MCF 10A (cell line): ENCODE measurements at places on chromosomes 6 and 20.

GRCh38 chr6:30035784-30036183, 25.3 kb upstream of the POLR1H start:
- no peak for DNase-seq

DNA sequence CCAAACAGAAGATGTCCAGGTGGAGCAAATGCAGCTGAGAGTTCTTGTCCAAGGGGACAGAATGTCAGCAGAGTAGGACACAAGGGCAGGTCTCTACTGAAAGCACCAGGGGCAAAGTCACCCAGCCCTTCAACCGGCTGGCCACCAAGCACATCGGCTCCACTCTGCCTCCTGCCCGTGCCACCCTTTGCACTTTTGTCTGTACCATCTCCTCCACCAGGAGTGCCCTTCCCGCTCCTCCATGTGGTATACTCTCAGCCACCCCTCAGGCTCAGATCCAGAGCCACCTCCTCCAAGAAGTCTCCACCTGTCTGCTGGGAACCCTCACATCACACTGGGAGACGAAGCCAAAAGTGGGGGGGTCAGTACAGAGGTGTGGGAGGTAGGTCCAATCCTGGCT, 4.1 kb upstream of the HSPA12B start:
- no peak for DNase-seq

DNA sequence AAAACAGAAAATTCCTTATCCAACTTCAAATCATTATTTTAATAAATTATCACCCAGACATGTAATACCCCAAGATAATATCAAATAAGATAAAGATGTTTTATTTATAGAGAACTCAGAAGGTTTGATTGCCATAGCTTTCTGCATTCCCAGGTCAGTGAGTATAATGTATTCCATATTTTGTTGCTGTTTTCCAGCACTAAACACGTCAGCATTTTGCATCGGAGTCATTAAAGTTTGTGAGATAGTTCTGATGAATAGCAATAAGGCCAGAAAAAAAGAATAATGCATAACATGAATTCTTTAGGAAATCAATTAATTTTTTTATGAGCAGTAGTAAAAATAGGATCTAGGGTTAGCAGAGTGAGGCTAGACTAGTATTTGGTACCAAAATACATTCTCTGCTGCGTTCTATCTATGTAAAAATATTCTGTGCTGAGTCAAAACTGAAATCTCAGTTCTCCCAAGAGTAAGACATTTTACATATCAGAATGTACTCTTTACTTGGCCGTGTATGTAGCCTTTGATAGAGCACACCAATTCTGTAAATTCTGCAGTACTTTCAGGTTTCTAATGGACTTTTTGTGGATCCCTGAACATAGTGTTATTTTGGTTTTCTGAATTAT, 269.9 kb upstream of the AGPAT4 start:
- DNase-seq: no peak

DNA sequence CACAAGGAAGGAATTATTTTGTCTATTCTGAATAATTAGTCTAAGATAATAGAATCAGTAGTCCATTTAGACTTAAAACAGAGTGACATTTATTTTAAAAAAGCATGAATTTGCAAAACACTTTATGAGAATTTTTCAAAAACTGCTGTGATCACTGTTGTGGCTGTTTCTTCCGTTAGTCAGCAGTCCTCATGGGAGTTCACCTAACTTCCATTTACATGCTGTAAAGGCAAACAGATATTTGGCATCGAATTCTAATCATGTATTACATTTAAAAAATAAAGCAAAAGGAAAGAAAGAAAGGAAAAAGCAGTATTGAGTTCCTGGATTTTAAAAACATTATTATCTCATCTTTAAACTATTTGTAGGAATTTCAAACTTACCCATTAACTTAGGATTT, 111.8 kb downstream of the MTHFD1L start:
- DNase-seq: no peak

- no peak for DNase-seq
Measured at GRCh38 chr6:159132664-159133063, 36.5 kb upstream of the FNDC1 start.

DNA sequence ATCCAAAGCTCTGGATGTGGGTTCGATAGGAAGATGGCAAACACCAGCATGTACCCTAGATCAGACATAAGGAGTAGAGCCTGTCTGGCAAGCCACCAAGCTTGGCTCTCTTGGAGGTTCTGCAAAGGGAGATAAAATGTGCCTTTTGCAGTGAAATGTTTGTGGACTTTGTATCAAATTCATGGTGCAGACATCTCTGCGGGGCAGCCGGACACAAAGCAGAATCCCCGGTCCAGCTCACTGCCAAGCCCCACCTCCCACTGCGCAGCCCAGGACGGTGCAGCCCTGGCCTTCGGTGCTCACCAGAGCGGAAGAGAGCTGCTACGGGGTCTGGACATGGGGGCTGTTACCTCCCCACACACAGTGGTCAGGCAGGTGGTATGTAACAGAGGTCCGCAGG, 333.6 kb upstream of the JARID2 start:
- no peak for DNase-seq

DNA sequence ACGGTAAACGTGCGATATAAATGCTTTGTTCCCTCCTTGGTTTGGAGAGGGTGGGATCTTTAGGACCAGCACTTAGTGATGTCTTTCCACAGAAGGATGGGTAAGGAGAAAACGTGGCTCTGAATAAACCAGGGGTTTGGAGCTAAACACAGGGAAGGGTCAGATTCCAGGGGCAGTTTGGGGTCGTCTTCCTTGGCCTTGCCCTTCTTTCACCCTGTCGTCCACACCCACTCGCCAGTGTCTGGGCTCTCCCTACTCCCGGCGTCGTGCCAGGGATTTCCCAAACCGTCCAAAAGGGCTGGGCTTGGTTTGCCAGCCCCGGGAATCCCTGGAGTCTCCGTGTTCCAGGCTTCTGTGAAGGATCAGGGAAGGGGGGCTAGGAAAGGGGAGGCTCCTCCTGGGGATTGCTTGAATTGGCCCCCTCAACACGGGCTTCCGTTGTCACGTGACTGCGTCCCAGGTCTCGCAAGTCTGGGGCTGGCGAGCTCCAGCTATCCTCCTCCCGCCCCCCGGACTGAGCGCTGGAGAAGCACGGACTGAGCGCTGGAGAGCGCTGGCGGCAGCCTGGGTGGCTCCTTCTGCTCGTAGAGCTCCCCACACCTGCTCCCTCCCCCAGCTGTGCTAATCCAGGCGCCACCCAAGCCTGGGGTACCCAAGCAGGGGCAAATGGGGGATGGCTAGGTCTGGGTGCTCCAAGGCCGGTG, 9.4 kb upstream of the ARMC12 start:
- peak; percentile 97 for DNase-seq

DNA sequence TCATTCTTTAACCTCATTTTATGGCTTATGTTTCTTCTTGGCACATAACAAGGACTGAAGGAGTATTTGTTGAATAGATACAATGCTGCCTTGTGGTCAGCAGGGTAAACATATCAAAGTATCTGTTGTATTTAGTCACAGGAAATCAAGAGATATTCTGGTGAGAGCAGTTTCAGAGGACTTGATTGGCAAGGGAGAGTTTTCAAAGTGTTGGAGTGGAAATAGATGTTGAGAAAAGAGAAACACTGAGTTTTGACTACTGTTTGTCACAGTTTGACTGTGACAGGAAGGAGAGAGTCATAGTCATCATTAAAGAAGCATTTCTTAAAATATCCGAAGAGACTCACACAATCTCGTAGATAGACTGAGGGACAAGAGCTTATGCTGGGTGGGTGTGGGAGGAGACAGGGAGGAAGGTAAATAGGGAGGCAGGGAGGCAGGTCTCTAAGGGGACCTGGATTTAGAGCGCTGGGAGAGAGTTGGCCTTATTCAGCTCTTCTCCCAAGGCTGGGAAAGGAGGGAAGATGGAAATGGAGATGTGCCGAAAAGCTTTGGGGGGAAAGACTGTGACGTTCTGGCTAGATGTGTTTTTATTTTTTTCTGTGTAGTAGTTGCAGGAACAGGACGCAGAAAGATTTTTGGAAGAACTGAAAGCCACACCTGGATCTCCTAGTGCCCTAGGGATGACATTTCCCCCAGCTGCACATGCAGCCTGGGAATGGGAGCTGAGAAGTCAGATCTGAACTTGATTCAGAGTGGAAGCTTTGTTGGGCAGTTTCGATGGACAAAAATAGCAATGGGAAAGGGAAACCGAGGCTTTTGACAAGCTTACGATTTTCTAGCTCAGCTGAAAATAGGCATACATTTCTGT, 65.0 kb upstream of the IFNGR1 start:
- DNase-seq: no peak

DNA sequence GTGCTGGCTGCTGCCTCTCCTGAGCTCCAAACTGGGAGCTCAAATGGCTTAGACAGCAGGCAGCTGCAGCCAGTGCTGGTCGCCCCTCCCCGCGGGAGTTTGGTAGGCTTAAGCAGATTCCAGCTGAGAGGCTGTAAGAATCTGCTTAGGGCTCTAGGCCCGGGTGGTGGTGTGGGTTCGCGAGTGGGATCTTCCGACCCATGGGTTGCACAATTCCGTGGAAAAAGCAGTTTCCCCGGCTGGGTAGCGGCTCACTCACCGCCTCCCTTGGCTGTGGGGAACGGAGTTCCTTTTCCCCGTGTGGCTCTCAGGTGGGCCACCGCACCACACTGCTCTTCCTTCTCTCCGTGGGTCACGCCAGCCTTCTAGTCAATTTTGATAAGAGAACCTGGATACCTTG, 232.5 kb downstream of the PKHD1 start:
- DNase-seq: no peak
